T-helper 17 cell (primary cell): ENCODE measurements at places on chromosomes 1 and 21. TPM values are rescaled to one million over a fixed set of nuclear protein-coding genes. Genes with fewer than 3 reads are reported as not detected.

DNA sequence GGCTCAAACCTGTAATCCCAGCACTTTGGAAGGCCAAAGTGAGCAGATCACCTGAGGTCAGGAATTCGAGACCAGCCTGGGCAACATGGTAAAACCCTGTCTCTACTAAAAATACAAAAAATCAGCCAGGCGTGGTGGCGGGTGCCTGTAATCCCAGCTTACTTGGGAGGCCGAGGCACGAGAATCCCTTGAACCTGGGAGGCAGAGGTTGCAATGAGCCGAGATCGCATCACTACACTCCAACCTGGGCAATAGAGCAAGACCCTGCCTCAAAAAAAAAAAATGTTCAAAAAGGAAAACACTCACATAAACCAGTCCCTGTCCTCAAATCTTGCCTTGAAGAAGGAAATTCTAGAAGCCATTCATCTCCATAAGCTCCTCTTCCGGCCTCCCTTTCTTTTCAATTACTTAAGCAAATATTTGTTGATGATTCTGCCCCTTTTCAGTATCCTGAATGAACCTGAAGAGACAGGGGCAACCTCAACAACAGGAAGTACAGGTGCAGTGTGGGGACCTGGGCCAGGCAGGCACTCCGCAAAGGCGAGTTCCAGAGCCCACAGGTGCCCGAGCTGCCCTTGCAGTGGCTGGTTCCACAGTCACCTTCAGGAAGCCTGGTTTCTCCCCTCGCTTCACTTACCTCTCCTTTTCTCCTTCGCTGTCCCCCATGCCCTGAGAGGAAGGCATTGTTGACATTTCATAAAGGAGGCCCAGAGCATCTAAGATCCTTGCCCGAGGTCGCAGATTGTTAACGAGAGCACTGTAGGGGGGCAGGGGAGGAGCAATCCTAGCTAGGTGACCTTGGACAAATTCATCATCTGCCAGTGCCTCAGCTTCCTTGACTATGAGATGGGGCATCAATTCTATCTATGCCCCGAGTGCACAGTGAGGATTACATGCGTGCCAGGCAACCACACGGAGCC is 8.9 kb upstream of the LEFTY1 start:
- peak; percentile 21 for DNase-seq

DNA sequence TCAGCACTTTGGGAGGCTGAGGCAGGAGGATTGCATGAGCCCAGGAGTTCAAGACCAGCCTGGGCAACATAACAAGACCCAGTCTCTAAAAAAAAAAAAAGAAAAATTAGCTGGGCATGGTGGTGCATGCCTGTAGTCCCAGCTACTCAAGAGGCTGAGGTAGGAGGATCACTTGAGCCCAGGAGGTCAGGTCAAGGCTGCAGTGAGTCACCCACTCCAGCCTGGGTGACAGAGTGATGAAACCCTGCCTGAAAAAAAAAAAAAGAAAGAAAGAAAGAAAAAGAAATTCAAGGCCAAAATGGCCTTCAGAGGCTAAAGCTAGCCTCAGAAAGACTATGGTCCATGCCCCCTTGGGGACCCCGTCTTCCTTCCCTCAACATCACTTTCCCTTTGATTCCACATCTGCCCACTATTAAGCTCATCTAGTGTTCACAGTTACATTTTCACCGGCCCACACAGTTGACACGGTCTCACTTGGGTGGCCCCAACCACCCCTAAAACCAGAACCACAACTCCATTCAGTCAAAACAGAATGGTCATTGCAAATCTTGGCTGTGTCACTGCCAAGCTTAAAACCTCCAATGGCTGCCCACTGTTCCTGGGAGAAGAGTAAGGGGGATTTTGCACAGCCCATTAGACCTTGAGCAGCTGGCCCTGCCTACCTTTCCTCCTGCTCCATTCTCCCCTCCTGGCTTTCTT is 2.1 kb upstream of the CAPN8 start:
- DNase-seq = no peak

DNA sequence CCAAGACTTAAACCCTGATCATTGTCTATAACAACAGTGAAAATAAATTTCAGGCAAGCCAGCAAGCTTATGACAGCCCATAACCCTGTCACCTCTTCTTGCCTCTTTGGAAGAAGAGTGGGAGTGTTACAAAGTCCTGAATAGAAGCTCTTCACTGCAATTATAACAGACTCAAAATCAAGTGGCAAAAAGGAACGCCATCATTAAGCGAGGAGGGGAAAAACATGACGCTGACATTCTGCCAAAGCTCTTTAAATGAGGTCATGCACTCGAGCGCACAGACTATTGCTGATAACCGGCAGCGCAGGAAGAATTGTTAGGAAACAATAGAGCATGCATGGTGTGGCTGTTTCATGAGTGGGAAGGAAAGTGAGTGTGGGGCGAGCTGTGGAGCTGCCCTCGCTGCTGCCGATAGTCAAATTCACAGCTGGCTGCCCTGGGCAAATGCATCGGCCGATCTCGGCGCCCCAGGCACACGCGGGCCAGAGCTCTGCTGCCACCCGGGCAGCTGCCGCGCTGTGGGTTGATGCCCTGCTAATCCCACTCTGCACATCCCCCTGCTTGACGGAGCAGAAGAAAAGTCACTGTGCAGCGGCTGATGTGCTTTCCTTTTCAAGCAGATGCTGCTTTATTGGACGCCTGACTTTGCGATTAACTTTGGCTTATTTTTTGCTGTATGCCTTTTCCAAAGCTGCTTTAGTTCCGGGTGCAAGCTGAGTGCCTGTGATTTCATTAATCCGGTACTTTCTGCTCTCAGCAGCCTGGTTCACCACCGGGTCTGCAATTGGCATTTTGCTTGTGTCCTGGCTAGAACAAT is 102.4 kb upstream of the ST6GALNAC5 start:
- DNase-seq = no peak

GRCh38 chr1:21766210-21766609 is 16.7 kb downstream of the USP48 start:
- no peak for DNase-seq

DNA sequence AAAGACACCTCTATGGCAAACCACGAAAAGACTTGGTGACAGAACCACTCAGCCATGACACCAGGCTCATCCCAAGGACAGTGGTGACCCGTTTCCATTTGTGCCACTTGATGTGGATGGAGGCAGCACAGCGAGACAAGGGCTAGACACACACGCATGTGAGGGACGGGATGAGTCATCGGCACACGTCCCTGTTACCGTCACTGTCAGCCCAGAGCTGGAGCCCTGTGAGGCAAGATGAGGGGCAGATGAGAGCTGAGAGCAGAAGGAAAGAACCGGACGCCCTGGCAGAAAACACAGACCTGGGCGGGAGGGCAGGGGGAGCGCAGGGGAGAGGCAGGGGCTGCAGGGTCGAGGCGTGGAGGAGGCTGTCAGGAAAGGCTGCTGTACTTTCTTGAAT is 57.8 kb downstream of the SIK1 start:
- DNase-seq = no peak

GRCh38 chr1:235093696-235094592 is 34.7 kb downstream of the TOMM20 start:
- peak; percentile 63 for DNase-seq

DNA sequence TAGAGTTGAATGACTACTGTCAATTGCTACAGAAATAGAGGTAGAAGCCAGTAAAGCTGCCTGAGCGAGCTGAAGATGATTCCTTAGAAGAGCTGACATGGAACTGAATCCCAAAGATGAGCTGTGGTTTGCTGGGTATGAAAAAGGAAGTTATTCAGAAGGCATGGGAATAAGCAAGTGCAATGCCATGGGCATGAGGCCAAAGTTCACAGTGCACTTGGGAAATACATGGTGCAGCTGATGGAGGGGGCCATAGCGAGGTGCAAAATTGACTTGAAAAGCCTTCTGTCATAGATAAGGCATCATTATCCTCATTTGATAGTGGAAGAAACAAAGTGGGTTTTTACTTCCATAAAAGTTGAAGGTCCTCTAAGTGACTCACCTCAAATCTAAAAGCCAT is 88.6 kb downstream of the NEK7 start:
- no peak for DNase-seq

- no peak for DNase-seq
Observed at GRCh38 chr1:27567971-27568299, 36.0 kb downstream of the AHDC1 start.

DNA sequence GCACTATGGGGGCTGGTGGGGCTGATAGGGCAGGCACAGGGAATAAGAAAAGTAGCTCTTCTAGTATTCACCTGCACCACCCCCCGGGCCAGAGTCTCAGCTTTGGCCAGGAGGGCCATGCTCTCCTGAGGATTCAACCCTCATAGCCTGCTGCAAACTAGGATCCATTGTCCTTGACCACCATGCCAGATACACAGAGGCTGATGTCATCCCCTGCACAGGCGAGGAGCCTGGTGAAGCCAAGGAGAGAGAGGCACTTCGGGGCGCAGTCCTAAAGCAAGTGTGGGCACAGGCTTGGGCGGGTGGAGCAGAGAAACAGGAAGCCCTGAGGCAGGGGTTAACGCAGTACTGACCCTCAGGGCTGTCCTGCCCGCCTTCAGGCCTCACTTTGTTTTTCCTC is 29.5 kb downstream of the TMEM53 start:
- no peak for DNase-seq

- DNase-seq = no peak
Observed at GRCh38 chr1:112026016-112026415, 36.5 kb upstream of the KCND3 start.

DNA sequence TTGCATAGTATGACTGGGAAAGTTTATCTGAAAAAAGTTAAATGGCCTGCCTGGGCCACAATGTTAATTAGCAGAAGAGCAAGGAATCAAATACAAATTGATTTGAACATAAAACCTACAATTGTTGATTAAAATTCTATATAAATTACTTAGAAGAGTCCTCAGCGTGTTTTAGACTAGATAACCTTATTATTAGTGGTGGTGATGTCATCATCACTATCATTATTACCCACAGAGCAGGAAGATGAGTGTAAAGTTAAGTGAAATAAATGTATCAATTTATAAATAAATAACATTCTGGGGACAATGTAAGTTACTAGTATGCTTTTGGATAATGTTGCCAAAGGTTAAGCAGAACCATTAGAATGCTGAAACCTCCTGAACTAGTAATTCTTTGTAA is 46.1 kb downstream of the RBM11 start:
- DNase-seq = no peak

DNA sequence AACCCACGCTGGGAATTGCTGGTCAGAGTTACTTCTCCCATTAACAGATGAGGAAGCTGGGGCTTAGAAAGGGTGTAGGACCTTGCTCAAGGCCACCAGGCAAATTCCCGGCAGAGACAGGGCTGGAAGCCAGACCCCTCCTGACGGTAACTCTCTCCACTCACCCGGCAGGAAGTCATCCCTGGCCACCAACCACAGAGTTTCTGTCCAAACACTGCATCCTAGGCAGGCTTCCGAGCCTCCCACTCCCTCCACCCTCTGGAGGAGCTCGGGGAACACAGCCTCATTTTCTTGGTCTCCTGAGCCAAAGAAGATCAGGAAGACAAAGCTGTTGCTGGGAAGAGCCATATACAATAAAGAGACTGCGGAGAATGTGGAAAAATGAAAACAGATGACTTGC is 25.0 kb upstream of the ZNF436 start:
- no peak for DNase-seq

GRCh38 chr1:186828611-186829454 is at the start of gene PLA2G4A:
PLA2G4A (plus strand) TSS chr1:186828949; CDS start chr1:186854355, 25,406 bp downstream.
- no peak for DNase-seq

DNA sequence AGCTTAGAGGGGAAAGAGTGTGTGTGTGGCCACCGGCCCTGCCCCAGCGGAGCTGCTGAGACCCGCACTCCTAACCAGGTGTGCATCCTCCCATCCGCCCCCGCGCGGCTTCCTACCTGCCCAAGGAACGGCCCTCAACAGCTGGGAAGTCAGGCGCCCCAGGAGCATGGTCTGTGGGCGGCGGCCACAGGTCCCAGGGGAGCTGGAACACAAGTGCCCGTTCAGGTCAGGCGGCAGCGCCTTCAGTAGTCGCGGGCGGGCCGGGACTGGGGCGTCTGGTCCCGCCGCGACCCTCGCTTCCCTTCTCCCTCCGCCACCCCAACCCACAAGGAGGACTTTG is 448 bp downstream of the AURKAIP1 start:
- DNase-seq = no peak

DNA sequence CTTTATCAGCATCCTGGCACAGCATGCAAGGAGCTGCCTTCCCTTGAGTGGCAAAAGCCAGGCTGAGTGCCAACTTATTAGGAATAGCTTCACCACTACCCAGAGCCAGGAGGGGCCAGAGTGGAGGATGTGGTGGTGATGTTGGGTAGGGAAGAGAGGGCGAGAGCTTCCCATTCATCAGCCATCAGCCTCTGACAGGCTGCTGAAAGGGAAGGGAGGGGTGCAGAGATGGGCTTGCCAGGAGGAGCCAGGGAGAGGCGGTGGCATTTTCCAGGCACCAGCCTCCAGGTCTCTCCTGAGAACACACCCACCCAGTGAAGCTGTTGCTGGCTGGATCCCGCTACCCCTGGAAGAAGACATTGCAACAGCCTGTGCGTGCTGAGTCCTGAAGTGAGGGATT is 168.5 kb downstream of the ACTL8 start:
- DNase-seq = no peak

Gene SLC1A7
- not detected for total RNA-seq

Gene IL20
- not detected for total RNA-seq

Gene RGL1
- total RNA-seq = 1.0 TPM

Gene MYBPH
- total RNA-seq = not detected

Gene PALMD
- not detected for total RNA-seq

Gene SH3D21
- total RNA-seq = 1.4 TPM
